Smooth muscle cell of the umbilical artery (primary cell): ENCODE measurements at places on chromosomes 11 and 22. TPM values are rescaled to one million over a fixed set of nuclear protein-coding genes. Genes with fewer than 3 reads are reported as not detected.

ADORA2A gene
- total RNA-seq: 1.8 and 2.0 TPM in 2 replicates

RASD2 gene
- total RNA-seq: 0.46 and 0.89 TPM in 2 replicates

ALKBH3 gene
- total RNA-seq: 22.0 and 22.3 TPM in 2 replicates

RIC8A gene
- 106 and 137 TPM in 2 replicates for total RNA-seq

SREBF2 gene
- total RNA-seq: 52.6 and 96.5 TPM in 2 replicates

RBMXL2 gene
- not detected in 2 replicates for total RNA-seq

MYEOV gene
- total RNA-seq: 2.9 TPM in 1 of 2 replicates, not detected in the other

ASCL2 gene
- not detected in 2 replicates for total RNA-seq

RAB3IL1 gene
- total RNA-seq: 2.1 and 2.3 TPM in 2 replicates

COMMD9 gene
- 22.0 and 25.1 TPM in 2 replicates for total RNA-seq

RBM14 gene
- 25.2 and 43.8 TPM in 2 replicates for total RNA-seq

TPH1 gene
- 0.05 TPM in 1 of 2 replicates, not detected in the other for total RNA-seq

BANF1 gene
- total RNA-seq: 8.3 and 15.7 TPM in 2 replicates

LRRC51 gene
- total RNA-seq: 2.4 and 4.3 TPM in 2 replicates

IL18 gene
- 0.37 TPM in 1 of 2 replicates, not detected in the other for total RNA-seq

LINC01488 gene
- not detected in 2 replicates for total RNA-seq

FAT3 gene
- total RNA-seq: 1.2 and 2.0 TPM in 2 replicates

OR52E8 gene
- total RNA-seq: not detected in 2 replicates

PHOX2A gene
- not detected in 2 replicates for total RNA-seq

SCGB1C1 gene
- not detected in 2 replicates for total RNA-seq

EXPH5 gene
- total RNA-seq: 0.09 and 0.30 TPM in 2 replicates
